ENCODE measurements at places on chromosomes 2 and 18. TPM values are rescaled to one million over a fixed set of nuclear protein-coding genes. Genes with fewer than 3 reads are reported as not detected.

Gene PLCL1
- 26.0 TPM for total RNA-seq

Gene MYO5B
- total RNA-seq: 30.7 TPM

Gene ITGA6
- total RNA-seq: 32.6 TPM

Gene HOXD12
- not detected for total RNA-seq

Gene LIMS3
- total RNA-seq: 2.3 TPM

Gene C1GALT1C1L
- total RNA-seq: not detected

Gene B4GALT6
- 8.1 TPM for total RNA-seq

Gene RSAD2
- 6.9 TPM for total RNA-seq

Gene SIX3
- not detected for total RNA-seq

Gene FAP
- 2.2 TPM for total RNA-seq

Gene DCC
- total RNA-seq: 13.6 TPM

Gene HK2
- total RNA-seq: 5.3 TPM

Gene POTEJ
- total RNA-seq: not detected

Gene NDC80
- 3.6 TPM for total RNA-seq

Gene DYSF
- total RNA-seq: 0.47 TPM

Gene MDH1
- 162 TPM for total RNA-seq

Gene BMP10
- not detected for total RNA-seq

Gene C1QL2
- 1.6 TPM for total RNA-seq

Gene ATP6V1C2
- 0.16 TPM for total RNA-seq

Gene SERPINB2
- 0.62 TPM for total RNA-seq

Gene IL1A
- not detected for total RNA-seq

Gene ZSWIM2
- 1.2 TPM for total RNA-seq

Gene DIPK1C
- total RNA-seq: 12.3 TPM

Gene PROKR1
- total RNA-seq: 2.0 TPM

Gene MBP
- 5.8 TPM for total RNA-seq

Gene MSTN
- 0.94 TPM for total RNA-seq

Gene LBH
- total RNA-seq: 45.9 TPM

Gene HMSD
- total RNA-seq: 0.16 TPM

Gene STRADB
- 106 TPM for total RNA-seq

Gene CD8A
- total RNA-seq: 1.1 TPM

Gene RAMP1
- 2.7 TPM for total RNA-seq

Gene UGT1A1
- not detected for total RNA-seq

Gene MDH1B
- total RNA-seq: 2.5 TPM

Gene MARCO
- total RNA-seq: 0.31 TPM

Gene PRKAG3
- not detected for total RNA-seq

Gene HOXD13
- not detected for total RNA-seq

Gene RRM2
- 4.8 TPM for total RNA-seq

Gene DPP4
- 6.4 TPM for total RNA-seq

Gene DLX1
- total RNA-seq: 21.4 TPM

Gene D2HGDH
- total RNA-seq: 8.0 TPM

Gene TLX2
- total RNA-seq: not detected

Gene APOB
- total RNA-seq: 0.62 TPM

Gene GPR39
- total RNA-seq: 5.0 TPM

Gene CHRNG
- 0.16 TPM for total RNA-seq

Gene IKZF2
- 12.0 TPM for total RNA-seq

Gene ZNF2
- total RNA-seq: 11.1 TPM

Gene SERPINB12
- total RNA-seq: not detected

Gene PDE1A
- total RNA-seq: 42.1 TPM

Gene STK39
- 38.1 TPM for total RNA-seq
